NCI-H1092 treated with DMSO at 0.1 percent for 48 hours (cell line): ENCODE measurements at places on chromosomes 7 and 10.
A peak's percentile ranks its signal among the peaks of the same experiment; 100 is the strongest.

GRCh38 chr7:112399501-112399900, 50.8 kb upstream of the IFRD1 start:
- DNase-seq, result no peak

DNA sequence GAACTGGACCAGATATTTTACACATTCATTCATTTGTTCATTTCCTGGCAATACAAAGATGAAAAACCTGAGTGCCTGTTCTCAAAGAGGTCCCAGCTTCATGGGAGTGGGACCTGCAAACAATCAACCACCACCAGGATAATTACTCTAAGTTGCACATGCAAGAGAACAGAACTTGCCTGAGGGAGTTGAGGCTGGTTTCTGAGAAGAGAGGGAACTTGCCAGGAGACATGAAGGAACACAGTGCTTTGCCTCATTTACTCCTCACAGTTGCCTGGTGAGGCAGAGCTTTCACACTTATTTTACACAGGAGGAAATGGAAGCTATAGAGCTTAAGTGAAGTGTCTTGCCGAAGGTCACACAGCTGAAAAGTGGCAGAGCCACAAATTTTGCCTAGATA, 170.1 kb downstream of the SORCS3 start:
- no peak for DNase-seq

GRCh38 chr7:139958599-139959284, 104.0 kb downstream of the PARP12 start:
- no peak for DNase-seq

DNA sequence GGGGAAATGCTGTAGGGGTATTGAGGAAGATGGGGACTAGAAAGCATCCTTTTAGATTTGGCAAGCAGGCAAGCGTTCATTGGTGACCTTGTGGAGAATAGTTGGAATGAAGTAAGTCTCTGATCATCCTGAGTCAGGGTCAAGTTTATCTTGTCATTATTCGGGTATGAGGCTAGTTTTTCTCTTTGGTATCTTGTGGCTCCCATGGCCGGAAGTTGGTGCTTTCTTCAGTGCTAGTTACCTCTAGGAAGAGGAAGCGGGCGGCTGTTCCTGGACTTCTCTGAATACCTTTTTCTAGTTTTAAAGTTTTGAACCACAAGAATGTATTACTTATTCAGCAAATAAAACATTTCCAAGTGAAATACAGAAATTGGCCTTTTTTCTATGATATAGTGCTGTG, 9.2 kb downstream of the CREM start:
- DNase-seq, result no peak

- no peak for DNase-seq
Measured at GRCh38 chr7:100556541-100556940, 17.2 kb downstream of the SAP25 start.

DNA sequence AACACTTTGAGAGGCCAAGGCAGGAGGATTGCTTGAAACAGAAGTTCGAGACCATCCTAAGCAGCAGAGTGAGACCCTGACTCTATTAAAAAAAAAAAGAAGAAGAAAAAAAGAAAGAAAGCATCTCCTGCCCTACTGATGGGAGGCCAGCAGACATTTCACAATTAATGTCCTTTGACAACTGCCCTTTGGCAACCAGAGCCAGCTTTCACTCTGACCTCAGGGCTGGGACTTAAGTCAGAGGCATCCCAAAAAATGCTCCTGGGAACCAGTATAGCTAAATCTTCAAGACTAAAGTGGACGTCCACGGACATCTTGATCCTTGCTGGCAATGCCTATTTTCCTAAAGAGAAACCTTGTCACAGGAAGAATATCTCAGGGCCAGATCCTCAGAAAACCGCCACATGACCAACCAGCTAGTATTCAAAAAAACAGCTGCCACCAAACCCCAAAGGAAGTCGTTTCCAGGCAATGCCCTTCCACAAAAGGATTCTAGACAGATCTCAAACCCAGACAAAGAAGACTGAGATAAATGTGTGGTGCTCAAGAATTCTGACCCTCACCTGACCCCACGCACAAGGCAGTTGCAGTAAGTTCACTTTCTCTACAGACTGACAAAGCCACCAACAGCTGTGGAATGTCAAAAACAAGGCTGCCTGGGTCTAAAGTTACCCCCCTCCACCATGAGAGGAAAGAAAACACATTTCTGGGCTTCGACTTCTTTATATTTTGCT, 18.4 kb downstream of the GFRA1 start:
- no peak for DNase-seq

DNA sequence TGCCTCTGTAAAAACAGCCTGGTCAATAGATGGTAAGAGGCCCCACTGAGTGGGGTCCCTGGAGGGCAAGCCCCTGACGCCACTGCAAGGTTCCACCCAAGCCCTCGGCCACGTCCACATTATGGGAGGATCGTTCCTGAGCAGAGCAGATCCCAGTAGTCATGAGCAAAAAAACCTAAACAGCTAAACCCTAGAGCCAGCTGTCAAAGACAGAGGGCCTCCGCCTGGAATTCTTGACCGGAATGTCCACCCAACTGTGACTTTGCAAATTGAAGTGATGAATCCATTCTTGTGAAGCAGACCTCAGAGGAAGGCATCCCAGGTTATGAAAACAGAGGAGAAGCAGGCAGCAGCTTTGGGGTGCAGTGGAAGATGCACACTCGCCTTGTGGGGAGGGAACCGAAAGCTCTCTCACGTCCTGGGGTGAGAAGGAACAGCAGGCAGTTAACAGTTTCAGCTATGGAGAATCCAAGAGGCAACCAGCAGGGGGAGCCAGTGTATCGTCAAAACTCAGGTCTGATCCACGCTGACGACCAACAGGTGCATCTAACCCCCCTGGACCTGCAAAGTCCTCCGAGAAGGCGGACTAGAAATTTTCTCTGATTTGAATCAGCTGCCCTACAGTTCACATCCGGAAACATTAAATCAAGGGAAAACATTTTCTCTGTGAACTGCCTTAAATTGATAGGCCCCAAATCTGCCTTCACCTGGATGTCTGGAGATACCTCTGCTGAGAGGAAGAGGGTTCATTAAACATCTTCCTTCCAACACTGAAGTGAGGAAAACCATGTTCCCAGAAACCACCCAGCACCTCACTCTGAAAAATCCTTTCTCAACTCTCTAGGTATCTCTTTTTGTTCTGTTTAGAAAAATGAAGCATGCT, 139.1 kb upstream of the PFKP start:
- peak; percentile 77 for DNase-seq

- no peak for DNase-seq
Measured at GRCh38 chr10:123103944-123104343, 31.8 kb upstream of the HMX3 start.

GRCh38 chr7:157384301-157384700, 47.5 kb downstream of the DNAJB6 start:
- no peak for DNase-seq

- DNase-seq, result no peak
Measured at GRCh38 chr10:18557960-18558359, 93.4 kb downstream of the NSUN6 start.

GRCh38 chr10:33655921-33656320, 321.5 kb upstream of the NRP1 start:
- no peak for DNase-seq

GRCh38 chr10:72616716-72617115, 9.2 kb downstream of the MICU1 start:
- DNase-seq, result peak; percentile 8

DNA sequence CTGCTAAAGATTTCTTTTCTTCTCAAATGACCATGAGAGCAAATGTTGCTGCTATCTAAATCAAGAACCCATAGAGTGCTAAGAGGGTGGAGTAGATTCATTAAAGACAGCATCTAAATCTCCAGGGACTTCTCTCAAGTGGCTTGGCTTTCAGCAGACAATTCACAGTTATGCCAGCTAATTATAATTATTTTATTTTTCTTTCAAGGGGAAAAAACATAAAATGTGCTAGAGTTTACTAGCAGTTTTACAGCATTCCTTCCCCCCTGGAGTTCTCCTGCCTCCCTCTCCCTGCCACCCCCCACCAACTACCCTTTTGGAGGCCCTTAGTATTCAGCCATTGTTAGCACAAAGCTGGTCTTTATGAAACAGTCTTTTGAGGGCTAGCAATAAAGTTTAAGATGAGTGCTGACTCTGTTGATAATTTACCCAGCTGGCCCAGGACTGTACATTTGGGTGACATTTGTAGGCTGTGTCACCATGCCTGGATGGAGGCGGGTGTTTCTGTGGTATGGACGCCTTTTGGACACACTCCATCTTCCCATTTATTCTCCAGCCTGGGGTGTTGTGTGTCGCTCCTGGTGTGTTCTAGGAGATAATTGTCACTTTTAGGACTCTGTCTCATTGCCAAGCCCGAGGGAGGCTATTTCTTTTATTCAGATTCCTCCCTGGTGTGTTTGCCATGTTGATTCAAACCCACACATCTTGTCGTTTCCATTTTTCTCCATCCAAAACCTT, 160.2 kb downstream of the CREB5 start:
- DNase-seq, result peak; percentile 98
